ENCODE measurements at places on chromosomes 5 and 9.

DNA sequence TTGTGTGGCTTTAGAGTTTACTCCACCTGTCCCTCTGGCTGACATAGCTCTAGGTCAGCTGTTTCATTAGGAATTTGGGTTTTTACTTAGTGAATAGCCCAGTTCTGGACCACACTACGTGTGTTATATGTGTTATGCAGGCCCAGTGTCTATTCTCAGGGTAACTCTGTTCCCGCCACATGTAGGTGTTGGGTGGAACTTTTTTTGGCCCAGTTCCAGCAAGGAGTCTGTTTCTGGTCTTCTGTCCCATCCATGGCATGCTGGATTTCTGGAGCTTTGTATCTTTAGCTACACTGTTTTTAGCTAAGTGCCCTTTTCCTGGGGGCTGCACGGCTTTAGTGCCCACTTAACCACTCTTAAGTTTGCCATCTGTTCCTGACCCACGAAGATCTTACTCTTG, 15.5 kb downstream of the RMI1 start:
- no peak for DNase-seq

GRCh38 chr5:156379206-156379605, 52.2 kb downstream of the SGCD start:
- no peak for DNase-seq

- no peak for DNase-seq
Observed at GRCh38 chr9:84103651-84104377, 123.2 kb downstream of the RMI1 start.

- DNase-seq: no peak
Observed at GRCh38 chr5:9500625-9501024, 45.2 kb downstream of the SEMA5A start.

GRCh38 chr5:72042097-72042496, 65.2 kb upstream of the MAP1B start:
- no peak for DNase-seq

GRCh38 chr5:174294891-174295620, 249.6 kb downstream of the NSG2 start:
- no peak for DNase-seq

- DNase-seq: no peak
Observed at GRCh38 chr9:85079349-85079748, 409.8 kb downstream of the NTRK2 start.

DNA sequence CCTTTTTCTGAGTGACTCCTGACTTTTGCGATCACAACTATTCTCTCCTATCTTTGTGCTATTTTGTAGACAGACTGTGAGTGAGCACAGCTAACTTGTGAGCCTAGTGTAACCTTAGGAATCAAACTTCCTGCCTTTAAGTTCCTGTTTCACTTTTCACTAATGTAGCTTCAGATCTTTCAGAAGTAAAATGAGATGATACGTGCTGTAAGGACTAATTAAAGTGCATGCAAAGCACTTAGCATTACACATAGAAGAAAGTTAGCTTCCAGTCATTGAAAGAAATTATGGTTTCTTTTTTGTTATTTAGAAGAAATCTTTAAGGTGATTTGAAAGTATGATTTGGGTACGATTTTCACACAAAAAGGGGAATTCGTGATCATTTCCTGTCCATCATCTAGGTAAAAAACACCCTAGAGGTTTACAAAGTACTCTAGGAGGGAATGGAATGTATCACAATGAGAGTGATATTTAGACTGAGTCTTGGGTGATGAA, 122.7 kb downstream of the ST8SIA4 start:
- DNase-seq: no peak

DNA sequence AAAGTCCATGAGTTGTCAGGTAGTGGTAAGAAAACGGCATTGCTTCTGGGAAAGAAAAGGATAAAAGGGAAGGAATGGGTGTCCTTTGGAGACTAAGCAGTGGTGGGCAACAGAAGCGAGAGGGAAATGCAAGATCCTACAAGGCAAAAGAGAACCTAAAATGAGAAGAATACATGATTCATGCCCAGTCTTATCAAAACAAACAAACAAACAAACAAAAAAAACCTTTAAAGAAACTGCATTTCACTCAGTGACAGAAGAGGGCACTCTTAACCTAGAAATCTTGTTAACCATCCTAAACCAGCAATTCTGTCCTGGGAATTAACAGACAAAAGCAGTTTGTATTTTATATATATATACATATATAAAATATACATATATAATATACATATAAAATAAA, 88.5 kb downstream of the SUSD1 start:
- no peak for DNase-seq

- no peak for DNase-seq
Observed at GRCh38 chr9:14895806-14896205, 14.4 kb downstream of the FREM1 start.

DNA sequence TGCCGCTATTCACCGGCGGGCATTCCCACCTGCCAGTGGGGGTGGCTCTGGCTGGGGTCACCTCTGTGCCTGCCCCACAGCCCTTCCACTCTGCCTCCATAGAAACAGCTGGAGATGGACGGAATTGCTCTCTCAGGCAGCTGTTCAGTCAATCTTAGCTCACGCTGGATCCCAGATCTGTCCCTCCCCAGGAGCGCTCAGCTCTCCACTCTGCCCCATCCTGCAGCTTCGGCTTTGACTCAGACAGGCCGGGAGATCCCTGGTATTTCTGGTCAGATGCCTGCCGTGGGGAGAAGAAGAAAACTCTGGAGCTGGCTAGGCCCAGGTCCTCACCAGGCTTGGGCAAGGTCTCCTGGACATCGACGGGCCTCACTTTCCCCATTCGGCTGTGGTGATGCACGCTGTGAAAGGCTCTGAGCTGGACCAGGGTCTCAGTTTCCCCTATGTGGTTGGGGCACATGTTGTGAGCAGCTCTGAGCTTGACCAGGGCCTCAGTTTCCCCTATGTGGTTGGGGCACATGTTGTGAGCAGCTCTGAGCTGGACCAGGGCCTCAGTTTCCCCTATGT, 7.6 kb upstream of the SLC9A3 start:
- DNase-seq: no peak

- no peak for DNase-seq
Observed at GRCh38 chr5:107242411-107243219, 428.1 kb downstream of the EFNA5 start.

- no peak for DNase-seq
Observed at GRCh38 chr5:139764886-139765408, 30.7 kb upstream of the PSD2 start.

DNA sequence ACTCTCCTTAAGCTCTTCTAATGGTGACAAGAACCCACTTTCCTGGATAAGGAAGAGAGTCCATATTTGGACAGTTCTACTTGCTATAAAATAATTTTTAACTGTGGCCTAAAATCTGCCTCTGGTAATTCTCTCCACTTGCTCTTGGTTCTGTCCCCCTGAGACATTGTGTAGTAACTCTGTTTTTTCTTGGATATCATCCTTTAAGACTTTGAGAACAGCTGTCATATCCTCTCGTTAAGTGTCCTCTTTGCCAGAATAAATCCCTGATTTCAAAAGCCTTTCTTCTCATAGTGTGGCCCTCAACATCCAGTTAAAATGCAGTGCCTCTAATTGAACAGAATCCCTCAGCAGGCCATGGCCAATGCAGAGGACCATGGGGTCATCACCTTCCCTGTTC, 101.5 kb downstream of the ARHGEF28 start:
- no peak for DNase-seq

DNA sequence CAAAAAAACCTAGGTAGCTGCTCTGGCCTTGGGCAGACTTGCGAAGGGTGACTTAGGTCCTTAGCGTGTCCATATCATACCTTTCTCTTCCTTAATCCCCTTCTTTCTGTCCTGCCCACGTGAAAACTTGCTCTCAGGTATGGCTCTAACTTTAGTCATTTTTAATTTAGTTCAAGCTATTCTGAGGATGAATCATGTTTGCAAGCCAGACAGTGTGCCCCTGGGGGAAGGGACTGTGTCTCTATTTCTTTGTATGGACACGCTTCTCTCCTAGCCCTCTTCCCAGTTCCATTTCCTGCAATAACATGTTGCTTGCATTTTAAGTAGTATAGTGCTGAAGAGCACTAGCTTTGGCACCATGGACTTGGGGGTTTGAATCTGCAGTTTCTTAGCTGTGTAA, 120.6 kb downstream of the PTTG1 start:
- DNase-seq: no peak

GRCh38 chr5:168752416-168753190, 173.4 kb upstream of the PANK3 start:
- DNase-seq: no peak

- DNase-seq: no peak
Observed at GRCh38 chr9:376115-376514, 161.4 kb downstream of the DOCK8 start.

- no peak for DNase-seq
Observed at GRCh38 chr9:137234758-137235423, 4.2 kb downstream of the SLC34A3 start.

GRCh38 chr9:137444106-137444790, 3.1 kb upstream of the ENTPD8 start:
- DNase-seq: no peak

DNA sequence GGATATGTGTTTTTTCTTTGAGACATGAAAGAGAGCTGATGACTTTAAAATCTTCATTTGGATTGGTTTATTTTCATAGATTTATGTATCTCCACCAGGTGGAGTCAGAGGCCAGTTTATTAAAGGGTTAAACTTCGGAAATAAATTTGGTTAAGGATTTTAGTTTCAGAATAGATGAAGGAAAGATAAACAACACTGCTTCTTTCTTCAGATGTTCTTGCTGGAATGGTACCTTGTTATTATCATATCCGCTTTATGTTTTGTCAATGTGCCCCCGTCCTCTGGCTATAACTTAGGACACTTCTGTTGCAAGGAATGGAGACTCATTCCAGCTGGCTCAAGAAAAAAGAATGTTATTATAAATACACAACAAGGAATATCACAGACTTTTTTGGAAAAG, 81.2 kb downstream of the ALDH1A1 start:
- no peak for DNase-seq

GRCh38 chr9:126532019-126532462, 81.7 kb upstream of the LMX1B start:
- no peak for DNase-seq

DNA sequence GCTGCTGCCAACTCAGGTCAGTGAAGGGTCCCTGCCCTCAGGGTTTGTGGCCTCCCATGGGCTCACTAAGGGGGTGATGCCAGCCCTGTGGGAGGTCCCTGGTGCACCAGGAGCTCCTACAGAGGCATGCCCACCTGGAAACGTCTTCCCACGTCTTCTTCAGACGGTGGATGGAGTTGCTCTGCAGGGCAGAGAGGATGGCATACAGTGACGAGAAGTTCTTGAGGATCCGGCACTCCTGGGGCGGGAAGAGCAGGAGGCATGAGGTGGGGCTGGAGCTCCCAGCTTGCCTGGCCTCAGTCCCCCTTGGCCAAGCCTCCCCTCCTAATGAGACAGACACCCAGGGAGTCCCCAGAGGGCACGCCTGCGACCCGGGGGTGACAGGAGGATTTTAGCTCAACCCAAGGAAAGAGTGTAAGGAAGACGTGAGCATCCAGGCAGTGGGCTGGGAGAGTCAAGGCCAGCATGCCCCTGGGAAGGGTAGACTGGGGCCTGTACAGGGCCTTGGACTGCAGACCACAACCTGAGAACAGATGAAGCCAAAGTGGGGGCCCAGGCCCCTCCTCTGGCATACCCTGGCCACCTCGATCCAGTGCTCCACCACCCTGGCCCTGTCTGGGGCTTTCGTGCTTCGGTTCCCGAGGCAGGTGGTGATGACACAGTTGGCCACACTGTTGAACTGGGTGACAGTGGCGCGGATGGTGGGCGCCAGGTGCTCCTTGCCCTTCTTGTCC, 14.4 kb downstream of the RALGDS start:
- DNase-seq: no peak

GRCh38 chr5:153660919-153661318, 170.4 kb downstream of the GRIA1 start:
- no peak for DNase-seq

DNA sequence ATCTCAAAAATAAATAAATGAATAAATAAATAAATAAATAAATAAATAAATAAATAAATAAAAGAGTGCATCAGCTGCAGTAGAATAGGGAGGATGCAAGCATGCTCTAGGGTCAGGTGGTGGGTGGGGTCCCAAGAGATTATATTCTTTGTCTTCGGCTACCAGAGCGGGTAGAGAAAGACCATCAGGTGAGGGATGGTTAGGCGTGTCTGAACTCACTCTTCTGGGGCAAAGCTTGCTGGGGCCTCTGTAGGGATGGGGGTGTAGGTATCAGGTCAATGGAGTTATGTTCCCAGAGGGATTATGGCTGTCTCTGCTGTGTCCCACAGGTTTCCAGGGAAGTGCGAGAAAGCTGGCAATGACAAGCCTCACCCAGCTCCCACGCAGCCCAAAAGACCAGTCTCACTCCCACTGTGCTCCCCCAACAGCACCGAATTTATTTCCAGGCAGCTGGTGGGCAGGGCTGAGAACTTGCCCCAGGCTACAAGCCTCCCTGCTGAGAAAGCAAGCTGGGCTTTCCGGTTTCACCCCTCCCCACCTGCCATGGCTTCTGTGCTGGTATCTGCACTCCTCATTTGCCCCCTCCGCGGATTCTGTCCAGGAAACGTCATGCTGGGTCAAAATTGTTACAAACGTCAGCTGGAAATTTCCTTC, 180.8 kb downstream of the LURAP1L start:
- no peak for DNase-seq

GRCh38 chr5:72179028-72179815, 71.9 kb downstream of the MAP1B start:
- no peak for DNase-seq

- DNase-seq: no peak
Observed at GRCh38 chr5:143842920-143843319, 31.0 kb downstream of the HMHB1 start.

DNA sequence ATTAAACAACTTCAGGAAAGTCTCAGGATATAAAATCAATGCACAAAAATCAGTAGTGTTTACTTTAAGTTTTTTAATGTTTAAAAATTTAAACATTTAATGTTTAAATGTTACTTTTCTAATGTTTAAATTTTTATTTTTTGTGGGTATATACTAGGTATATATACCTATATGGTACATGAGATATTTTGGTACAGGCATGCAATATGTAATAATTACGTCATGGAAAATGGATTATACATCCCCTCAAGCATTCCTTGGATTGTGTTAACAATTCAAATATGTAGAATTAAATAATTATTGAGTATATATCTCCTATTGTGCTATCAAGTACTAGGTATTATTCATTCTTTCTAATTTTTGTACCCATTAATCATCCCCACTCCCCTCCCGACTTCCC, 291.3 kb downstream of the TMEM232 start:
- DNase-seq: no peak

DNA sequence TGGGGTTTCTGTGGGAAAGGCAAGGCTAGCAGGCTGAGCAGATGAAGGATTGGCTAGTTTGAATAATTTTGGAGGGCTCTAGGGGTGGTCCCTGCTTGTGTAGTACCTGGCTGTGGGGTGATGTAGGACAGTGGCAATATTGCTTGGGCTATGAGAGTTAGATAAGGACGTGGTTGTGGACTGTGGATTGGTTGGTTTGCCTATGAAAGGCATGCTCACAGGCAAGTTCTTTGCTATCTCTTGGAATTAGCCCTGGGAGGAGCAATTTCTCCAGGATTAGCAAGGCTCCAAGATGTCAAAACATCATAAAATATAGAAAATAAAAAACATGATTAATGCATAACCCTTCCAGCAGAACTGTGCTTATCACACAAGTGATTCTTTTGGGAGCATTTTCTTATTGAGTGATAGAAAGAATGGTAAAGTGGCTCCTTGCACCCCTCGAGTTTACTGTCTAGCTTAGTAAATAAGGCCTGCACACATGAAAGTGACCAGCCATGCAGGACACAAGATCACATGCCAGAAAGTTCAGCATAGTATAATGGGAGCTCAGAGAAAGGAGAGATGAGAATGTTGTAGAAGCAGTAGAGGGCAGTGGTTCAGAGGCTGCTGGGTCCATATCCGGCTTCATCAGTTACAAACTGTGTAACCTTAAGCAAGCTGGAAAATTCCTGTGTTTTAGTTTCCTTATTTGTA, 13.8 kb downstream of the AOPEP start:
- no peak for DNase-seq
